ENCODE measurements at places on chromosomes 3 and 15.

- DNase-seq = no peak
Measured at GRCh38 chr3:52910823-52911222, 13.5 kb upstream of the STIMATE start.

DNA sequence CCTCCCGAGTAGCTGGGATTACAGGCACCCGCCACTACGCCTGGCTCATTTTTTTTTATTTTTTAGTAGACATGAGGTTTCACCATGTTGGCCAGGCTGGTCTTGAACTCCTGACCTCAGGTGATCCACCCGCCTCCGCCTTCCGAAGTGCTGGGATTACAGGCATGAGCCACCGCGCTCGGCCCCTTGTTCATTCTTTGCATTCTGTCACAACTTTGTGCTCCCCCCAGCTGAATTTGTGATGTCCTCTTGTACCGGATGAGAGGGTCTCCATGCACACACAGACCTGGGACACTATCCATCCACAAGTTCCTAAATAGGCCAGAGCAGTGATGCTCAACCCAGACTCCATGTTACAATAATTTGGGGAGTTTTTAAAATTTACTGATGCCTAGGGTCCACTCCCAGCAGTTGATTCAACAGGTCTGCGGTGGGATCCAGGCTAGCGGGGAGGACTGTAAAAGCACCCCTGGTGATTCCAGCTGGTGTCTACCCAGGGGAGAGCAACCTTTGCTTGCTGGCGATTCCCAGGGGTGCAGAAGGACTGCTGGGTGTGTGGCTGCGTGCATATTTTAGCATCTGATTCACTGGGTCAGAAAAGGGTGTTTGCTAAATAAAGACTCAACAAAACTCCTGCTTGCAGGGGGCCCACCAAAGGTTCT is 1.0 kb downstream of the RASSF1 start:
- no peak for DNase-seq

DNA sequence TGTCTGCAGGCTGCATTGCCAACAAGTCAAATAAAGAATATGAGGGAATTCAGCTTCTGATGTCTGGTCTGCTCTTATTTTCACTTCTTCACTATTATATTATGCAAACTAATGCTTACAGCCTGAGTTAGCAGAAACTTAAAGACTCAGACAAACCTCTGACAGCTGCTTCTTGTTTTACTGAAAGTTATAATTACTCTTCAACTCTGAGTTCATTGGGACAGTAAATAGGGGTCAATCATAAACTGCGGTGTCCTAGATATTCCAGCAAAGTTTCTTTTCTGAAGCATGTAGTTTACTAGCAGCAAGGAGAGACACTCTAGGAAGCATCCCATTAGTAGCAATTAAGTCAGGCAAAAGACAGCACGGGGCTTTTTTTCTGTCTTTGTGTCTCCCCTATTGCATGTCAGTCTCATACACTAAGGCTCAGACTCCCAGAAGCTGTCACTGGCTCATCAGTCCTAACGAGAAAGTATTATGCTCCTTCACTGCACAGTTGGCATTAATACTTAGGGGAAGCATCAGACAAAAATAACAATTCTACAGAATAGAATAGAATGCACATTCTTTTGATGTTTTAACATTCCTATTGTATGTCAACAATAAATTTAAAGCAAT is 1060.8 kb downstream of the ROBO1 start:
- DNase-seq = no peak

DNA sequence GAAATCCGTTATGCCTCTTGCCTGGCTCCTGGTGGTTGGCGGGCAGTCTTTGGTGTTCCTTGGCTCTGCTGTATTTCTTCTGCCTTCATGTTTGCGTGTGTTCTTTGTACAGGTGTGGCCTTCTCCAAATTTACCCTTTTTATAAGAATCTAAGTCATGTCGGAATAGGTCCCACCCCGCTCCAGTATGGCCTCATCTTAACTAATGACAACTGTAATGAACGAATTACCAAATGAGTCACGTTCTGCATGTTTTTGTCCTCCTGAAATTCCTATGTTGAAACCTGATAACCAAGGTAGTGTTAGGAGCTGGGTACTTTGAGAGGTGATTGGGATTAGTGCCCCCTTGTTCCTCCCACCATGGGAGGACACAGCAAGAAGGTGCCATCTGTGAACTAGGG is 71.1 kb downstream of the ITPR1 start:
- DNase-seq = no peak

GRCh38 chr3:128307029-128307633 is 153.8 kb downstream of the EEFSEC start:
- DNase-seq = no peak

DNA sequence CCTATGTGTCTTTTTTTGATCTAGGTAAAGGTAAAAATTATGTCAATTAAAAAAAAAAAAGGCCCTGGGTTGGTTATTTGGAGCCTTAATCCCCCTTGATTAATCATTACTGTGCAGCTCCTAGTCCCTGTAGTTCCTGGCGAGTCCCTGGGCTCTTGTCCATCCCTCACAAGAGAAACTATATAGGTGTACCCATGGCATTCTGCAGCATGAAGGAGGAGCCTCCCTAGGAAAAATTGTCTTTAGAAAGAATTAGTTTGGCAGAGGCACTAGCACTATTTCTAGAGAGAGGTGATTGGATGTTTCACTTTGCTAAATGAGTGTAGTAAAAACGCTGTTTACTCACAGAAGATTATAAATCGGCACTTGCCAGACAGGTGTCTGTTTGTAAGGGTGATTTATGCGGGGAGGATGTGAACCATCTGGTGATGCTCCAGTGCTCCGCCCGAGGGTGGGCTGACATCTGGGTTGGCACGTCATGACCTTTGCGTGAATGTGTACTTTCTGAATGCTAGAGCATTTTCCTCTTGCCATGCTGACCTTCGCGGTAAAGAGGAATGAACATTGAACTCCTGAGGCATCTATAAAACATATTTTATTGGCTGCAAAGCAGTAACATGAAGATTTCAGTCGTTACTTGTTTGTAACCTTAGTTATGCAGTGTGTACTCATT is 12.6 kb downstream of the PLCL2 start:
- no peak for DNase-seq

GRCh38 chr3:103403191-103403590 is 968.4 kb downstream of the ZPLD1 start:
- no peak for DNase-seq

GRCh38 chr3:195905970-195906864 is 2.1 kb downstream of the TNK2 start:
- DNase-seq = no peak

GRCh38 chr3:179558742-179559364 is 3.9 kb upstream of the ACTL6A start:
- peak; percentile 61 for DNase-seq

DNA sequence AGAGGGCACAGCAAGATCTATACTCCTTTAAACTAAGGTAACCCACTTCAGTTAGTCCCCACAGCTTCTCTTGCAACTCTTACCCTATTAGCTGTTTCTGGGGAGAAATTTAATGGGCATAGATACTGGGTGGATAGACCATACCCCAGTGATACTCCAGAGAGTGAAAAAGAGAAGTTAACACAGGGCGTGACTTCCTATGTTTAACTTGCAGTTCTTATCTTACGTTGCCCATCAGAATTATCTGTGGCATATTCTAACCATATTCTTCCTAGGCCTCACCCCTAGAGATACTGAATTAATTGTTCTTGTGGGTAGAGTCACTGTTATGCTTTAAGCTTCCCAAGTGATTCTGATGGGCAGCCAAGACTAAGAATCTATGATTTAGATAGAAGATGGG is 485.4 kb upstream of the TPRG1 start:
- no peak for DNase-seq

GRCh38 chr3:8846176-8846575 is 76.8 kb upstream of the OXTR start:
- no peak for DNase-seq
